HS-27A (cell line): ENCODE measurements at places on chromosomes 1 and 21.
A peak's percentile ranks its signal among the peaks of the same experiment; 100 is the strongest.

DNA sequence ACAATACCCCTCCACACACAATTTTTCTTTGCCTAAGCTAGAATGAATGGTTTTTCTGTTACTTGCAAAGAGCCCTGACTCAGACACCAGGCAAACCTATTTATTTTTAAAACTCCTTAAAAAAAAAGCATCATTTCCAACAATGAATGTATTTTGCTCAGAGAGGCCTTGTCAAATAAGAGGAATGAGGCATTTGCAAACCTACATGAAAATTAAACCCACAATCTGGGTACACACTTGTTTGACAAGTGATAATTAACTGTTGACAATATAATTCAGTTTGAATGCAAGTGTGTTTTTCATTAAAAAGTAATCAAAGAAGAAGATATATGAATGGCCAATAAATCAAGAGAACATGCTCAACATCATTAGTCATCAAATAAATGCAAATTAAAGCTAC lies 339.5 kb downstream of the PTPRU start:
- no peak for DNase-seq

GRCh38 chr1:172324086-172324485 lies 96.4 kb upstream of the C1orf105 start:
- no peak for DNase-seq

GRCh38 chr1:43204394-43204793 lies 32.3 kb downstream of the CFAP57 start:
- DNase-seq: no peak

DNA sequence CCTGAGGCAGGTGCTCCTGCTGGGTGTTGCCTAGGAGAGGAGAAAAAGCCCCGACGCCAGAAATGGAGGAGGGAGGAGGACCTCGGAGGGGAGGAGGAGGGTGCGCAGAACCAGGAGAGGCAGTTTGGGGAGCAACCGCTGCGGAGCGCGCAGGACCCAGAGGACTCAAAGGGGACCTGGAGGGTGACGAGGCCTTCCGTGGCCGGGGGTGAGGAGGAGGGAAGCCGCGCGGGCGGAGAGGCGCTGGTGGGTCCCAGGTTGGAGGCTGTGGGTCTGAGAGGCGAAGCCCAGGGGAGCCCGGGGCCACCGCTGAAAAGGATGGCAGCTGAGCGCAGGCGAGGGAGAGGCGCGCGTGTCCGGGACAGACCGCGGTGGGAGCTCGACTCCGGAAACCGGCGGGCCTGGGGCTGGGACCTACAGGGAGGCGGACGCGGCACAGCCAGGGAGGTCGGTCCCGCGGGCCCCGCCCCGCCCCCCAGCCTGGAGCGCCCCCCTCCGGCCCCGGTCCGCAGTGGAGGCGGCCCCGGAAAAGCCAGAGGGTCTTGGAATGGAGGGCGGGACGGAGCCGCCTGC lies 15.1 kb downstream of the RNF223 start:
- DNase-seq: peak; percentile 9

GRCh38 chr1:231558708-231559185 lies 30.3 kb downstream of the TSNAX start:
- no peak for DNase-seq

- no peak for DNase-seq
Observed at GRCh38 chr1:228274452-228275178, 66.8 kb downstream of the OBSCN start.

DNA sequence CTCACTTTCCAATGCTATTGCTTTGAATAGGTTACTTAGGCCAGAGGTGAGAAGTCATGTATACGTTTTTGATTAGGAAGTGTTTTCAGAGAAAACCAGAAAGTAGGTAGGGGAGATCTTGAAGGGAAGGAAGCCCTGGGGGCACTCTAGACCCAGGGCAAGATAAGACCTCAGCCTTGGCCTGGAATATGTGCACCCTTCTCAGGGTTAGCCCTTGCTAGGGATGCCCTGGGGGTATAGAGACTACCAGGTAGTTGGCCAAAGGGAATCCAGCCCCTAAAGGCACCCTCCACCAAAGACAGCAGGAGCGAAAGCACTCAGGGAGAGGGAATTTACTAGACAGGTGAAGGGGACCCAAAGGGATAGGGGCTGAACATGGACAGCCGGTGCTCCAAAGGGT lies 7.0 kb downstream of the TIAM1 start:
- no peak for DNase-seq

DNA sequence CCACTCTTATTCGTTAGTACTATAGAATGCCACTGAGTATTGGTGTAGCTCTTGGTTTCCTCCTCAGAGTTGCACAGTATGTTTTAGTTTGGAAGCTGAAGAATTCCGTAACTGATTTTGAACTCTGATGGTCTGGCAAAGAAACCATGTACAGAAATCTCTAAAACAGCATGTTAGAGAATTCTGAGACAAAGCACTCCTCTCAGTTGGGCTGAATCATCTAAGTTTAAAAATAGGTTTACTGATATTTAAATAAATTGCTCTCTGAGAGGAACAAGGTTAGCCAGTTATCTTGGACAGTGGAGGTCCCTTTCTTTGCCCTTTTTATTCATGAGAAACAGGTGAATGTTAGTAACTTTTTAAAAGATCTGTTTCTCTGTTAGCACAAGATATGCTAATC lies 43.8 kb downstream of the NCF2 start:
- no peak for DNase-seq

- DNase-seq: no peak
Observed at GRCh38 chr1:75630004-75630594, 19.2 kb upstream of the SLC44A5 start.

- DNase-seq: no peak
Observed at GRCh38 chr1:226489718-226490425, 58.7 kb upstream of the STUM start.

- DNase-seq: no peak
Observed at GRCh38 chr1:246280551-246280950, 226.5 kb downstream of the SMYD3 start.

- DNase-seq: no peak
Observed at GRCh38 chr1:217747156-217747769, 116.1 kb downstream of the SPATA17 start.

- DNase-seq: no peak
Observed at GRCh38 chr1:84920159-84920558, 27.2 kb upstream of the LPAR3 start.

DNA sequence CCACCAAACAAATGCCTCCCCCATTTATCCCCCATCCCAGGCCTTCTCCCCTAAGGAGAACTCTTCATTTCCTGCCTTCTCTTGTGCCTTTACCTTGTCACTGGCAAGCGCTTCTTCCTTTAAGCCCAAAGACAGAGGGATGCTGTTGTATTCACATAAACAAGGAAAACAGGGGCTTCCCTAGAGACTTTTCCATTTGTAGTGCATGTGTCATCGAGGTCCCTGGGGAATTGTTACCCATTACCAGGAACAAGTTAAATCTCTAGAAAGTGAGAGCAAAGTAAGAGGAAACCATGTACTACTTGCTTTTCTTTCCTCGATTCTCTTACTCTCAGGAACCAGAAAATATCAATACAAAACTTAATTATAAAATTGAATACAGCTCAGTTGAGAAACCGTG lies 114.4 kb upstream of the DPT start:
- no peak for DNase-seq

- peak; percentile 50 for DNase-seq
Observed at GRCh38 chr1:115492880-115493279, 148.9 kb upstream of the VANGL1 start.

DNA sequence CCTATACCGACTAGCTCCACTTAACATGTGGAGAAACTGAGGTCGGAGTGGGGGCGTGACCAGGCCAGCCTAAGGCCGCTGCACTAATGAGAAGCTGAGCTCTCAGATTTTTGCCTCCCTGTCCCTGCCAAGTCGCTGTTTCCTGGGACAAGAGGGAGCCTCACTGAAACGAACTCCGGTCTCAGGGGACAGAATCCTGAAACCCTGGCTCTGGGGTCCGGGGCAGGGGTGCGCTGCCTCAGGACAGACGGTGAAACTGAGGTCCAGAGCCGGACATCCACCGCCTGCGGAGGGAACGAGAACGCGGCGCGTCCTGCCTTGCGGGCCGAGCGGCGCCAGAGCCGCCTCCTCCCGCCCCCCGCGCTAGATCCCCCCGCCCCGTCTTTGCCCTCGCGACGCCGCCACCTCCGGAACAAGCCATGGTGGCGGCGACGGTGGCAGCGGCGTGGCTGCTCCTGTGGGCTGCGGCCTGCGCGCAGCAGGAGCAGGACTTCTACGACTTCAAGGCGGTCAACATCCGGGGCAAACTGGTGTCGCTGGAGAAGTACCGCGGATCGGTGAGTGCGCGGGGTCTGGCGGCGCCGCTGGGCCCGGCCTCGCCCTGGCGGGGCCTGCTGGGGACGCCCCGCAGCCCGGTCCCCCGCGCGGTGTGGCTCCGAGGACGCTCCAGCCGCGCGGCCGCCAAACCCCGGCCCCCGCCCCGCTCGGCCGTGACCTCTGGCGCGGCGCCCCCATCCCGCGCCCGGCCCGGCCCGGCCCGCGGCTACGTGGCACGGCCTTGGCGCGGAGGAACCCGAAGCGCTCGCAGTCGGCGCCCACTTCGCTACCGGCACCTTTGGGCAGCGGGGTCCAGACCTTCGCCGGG lies at the start of gene GPX7:
Gene GPX7 (plus strand): TSS at position 381 of the 865 bp plus-strand sequence. CDS start 39 bp downstream, at position 420.
- no peak for DNase-seq

DNA sequence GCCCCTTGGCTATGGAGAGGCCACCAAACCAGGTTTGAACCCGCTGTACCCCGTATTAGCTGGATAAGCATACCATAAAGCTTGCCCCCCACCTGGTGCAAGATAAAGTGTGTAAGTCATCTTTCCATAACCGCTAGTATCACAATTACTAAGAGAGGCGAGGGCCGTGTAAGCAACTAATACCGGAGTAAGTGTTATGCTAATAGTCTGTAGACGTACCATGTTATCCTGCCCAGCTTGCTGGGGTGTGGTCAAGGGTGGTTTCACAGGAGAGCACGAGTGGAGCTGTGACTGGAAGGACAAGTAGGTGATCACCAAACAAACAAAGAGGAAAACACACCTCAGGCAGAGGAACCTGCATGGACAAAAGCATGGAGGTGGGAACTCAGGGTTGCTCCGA lies 3.6 kb upstream of the TNFRSF1B start:
- no peak for DNase-seq

DNA sequence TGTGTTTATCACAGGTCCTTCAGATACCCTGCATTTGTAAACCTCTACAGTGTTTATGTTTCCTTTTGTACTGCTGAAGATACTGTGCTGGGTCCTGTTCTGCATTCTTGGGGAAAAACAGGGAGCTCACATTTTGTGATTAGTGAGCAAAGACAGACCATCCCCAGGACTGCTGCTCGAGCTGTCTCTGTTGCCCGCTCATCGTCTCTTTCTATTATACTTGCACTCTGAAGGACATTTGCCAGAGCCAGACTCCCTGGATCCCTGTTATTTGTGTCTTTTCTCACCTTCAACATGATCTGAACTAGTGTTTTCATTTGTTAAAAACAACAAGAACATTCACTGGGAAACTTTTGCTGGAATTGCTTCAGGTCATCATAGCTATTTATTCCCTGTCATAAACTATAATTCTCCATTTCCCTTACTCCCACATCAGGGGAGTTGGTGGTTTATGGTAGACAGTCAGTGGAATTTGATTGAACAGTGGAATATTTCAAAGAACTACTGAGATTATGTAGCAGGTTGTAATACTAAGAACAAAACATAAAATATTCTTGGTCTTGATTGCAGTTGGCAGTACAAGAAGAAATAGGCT lies 53.0 kb downstream of the PRRX1 start:
- no peak for DNase-seq

DNA sequence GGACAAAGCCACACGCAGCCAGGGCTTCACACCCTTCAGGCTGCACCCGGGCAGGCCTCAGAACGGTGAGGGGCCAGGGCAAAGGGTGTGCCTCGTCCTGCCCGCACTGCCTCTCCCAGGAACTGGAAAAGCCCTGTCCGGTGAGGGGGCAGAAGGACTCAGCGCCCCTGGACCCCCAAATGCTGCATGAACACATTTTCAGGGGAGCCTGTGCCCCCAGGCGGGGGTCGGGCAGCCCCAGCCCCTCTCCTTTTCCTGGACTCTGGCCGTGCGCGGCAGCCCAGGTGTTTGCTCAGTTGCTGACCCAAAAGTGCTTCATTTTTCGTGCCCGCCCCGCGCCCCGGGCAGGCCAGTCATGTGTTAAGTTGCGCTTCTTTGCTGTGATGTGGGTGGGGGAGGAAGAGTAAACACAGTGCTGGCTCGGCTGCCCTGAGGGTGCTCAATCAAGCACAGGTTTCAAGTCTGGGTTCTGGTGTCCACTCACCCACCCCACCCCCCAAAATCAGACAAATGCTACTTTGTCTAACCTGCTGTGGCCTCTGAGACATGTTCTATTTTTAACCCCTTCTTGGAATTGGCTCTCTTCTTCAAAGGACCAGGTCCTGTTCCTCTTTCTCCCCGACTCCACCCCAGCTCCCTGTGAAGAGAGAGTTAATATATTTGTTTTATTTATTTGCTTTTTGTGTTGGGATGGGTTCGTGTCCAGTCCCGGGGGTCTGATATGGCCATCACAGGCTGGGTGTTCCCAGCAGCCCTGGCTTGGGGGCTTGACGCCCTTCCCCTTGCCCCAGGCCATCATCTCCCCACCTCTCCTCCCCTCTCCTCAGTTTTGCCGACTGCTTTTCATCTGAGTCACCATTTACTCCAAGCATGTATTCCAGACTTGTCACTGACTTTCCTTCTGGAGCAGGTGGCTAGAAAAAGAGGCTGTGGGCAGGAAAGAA lies 8.1 kb downstream of the PSRC1 start:
- no peak for DNase-seq

DNA sequence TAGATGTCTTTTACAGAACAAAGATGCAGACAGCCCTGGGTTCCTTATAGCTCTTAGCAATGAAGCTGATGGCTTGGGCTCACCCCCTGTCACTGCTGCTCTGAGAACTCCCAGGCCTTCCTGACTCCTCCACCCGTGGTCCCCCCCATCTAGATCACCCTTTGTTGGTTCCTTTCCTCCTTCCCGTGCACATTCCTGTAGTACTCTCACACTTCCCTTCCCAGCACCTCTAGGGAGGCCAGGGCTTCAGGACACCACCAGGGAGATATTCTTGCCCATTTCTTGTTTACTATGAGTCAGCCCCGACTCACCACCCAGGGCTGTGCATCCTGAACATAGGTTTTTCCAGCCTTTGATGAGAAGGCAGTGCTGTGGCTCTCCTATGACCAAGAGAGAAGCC lies 14.4 kb upstream of the NOS1AP start:
- peak; percentile 39 for DNase-seq

GRCh38 chr21:34644825-34645224 lies 24.0 kb upstream of the CLIC6 start:
- no peak for DNase-seq

DNA sequence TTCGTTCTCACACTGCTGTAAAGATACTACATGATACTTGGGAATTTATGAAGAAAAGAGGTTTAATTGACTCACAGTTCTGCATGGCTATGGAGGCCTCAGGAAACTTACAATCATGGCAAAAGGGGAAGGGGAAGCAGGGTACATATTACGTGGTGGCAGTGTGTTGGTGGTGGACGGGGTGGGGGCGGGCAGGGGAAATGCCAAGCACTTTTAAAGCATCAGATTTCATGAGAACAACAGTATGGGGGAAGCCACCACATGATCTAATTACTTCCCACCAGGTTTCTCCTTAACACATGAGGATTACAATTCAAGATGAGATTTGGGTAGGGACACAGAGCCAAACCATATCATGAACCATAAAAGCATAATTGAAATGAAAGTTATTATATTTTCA lies 88.5 kb downstream of the UBE2U start:
- DNase-seq: no peak
